ENCODE measurements at places on chromosomes 5 and 9. TPM values are rescaled to one million over a fixed set of nuclear protein-coding genes. Genes with fewer than 3 reads are reported as not detected.

DNA sequence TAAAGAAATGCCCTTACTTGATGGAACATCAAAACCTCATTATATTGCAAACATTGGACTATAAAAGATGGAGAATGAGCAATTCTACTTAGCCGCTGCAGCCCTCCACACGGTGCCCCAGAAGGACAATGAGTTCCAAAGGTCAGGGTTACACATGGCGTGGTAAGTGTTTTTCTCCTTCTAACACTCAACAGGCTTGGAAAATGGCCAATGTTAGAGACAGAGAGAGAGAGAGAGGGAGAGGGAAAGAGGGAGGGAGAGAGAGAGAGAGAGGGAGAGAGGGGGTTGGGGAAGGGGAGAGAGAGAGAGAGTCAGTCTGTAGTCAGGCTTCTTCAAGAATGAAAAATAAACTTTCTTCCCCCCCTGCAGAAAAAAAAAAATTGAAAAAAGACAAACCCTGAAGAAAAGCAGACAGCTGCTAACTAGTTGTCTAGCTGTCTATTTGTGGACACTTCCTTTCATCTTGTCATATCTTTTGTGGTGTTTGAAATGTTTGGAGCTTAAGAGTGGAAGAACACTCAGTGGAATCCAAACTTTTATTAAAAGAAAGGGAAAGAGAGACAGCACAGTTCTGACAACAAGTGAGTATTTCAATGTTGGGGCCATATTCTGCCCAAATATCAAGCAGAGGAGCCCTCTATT lies 324.8 kb downstream of the TMEM38B start:
- no peak for DNase-seq
- no peaks in the 10 kb centered on the region for H3K4me1 ChIP-seq
- H3K27me3 ChIP-seq = no peaks in the 10 kb centered on the region
- no peak overlapping the region for H3K27ac ChIP-seq
- no peaks in the 10 kb centered on the region for H3K36me3 ChIP-seq

DNA sequence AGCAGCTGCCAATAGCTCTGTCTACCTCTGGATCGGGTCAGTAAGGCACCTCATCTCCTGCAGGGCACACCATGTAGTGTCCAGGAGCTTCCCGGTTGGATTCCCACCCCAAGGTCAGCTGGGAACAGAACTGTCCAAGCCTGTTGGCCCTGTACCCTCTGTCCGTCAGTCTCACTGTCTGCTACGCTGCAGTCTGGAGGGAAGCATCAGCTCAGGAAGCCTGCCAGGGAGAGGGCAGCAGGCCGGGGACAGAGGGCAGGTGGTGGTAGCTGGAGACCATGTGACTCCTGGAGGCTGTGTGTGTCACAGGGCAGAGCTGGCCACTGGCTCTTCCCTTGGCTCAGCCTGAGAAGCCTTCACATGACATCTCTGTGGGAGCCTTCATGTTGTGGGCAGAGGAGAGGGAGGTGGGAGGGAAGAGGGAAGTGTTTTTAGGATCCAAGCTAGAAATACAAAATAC lies 134.5 kb downstream of the SEC61B start:
- no peak overlapping the region for H3K4me3 ChIP-seq
- H3K36me3 ChIP-seq = no peaks in the 10 kb centered on the region
- no peaks in the 10 kb centered on the region for H3K4me1 ChIP-seq
- H3K27ac ChIP-seq = no peak overlapping the region
- DNase-seq = no peak

- no peaks in the 10 kb centered on the region for H3K27me3 ChIP-seq
- H3K36me3 ChIP-seq = peaks cover 33% of the 10 kb centered on the region
- no peaks in the 10 kb centered on the region for H3K4me1 ChIP-seq
- no peak overlapping the region for H3K4me3 ChIP-seq
- no peak for DNase-seq
- no peak overlapping the region for H3K27ac ChIP-seq
Measured at GRCh38 chr5:119118000-119118399, 47.1 kb downstream of the DMXL1 start.

- no peaks in the 10 kb centered on the region for H3K27me3 ChIP-seq
- peaks cover 55% of the 10 kb centered on the region for H3K4me1 ChIP-seq
- no peaks in the 10 kb centered on the region for H3K36me3 ChIP-seq
- H3K27ac ChIP-seq = no peak overlapping the region
- DNase-seq = no peak
Measured at GRCh38 chr5:139670369-139671095, 22.4 kb downstream of the CXXC5 start.

GRCh38 chr9:109815366-109815947 lies 35.5 kb downstream of the PALM2AKAP2 start:
- no peak for DNase-seq
- H3K27ac ChIP-seq = no peak overlapping the region
- H3K36me3 ChIP-seq = no peaks in the 10 kb centered on the region
- no peaks in the 10 kb centered on the region for H3K27me3 ChIP-seq

Gene CSF1R
- 0.52 TPM for total RNA-seq

Gene NUDCD2
- total RNA-seq = 18.9 TPM

Gene CCDC152
- total RNA-seq = 1.2 TPM

Gene DBH
- total RNA-seq = 1.8 TPM

Gene NDOR1
- 25.3 TPM for total RNA-seq

Measured in CD4-positive, alpha-beta T cell (primary cell).